ENCODE measurements at places on chromosomes 4 and X.

- DNase-seq: no peak
These were observed 261.5 kb downstream of the IL1RAPL1 start for GRCh38 chrX:28848707-28849106.

DNA sequence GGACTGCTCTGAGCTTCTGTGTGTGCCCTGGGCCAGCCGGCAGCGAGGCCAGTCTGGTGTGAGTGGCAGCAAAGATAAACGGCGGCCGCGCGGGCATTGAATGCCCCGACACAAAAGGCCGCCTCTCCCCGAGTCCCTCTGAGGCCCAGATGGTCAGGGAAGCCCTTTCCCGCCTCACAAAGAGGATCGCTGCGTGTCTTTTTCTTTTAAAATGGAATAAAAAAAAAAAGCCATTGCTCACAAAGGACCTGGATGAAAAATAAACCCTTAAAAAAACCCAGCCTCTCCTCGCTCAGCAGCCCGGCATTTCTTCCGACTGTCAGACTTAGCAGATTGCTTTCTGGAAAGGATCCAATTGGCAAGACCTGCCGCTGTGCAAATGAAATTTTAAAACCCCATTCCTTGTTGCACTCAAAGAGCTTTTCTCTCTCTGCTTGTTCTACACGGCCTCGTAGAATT is 578.7 kb downstream of the BCOR start:
- DNase-seq: no peak

GRCh38 chrX:47384502-47384901 is 14.1 kb downstream of the ZNF157 start:
- DNase-seq: peak; percentile 58

GRCh38 chr4:16231570-16232245 is 5.4 kb upstream of the TAPT1 start:
- DNase-seq: no peak

- no peak for DNase-seq
These were observed 91.0 kb upstream of the TRIM2 start for GRCh38 chr4:153113061-153113837.

DNA sequence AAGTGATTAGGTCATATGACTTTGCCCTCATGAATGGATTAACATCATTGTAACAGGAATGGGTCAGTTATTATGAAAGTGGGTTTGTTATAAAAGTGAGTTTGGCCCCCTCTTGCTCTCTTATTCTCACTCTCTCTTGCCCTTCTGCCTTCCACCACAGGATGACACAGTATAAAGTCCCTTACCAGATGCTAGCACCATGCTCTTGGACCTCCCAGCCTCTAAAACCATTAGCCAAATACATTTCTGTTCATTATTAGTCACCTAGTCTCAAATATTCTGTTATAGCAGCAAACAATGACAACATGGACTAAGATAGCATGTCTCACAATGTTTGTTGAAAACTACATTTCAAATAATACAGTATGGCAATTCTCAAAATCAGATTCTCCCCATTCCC is 59.7 kb downstream of the RWDD4 start:
- DNase-seq: no peak

DNA sequence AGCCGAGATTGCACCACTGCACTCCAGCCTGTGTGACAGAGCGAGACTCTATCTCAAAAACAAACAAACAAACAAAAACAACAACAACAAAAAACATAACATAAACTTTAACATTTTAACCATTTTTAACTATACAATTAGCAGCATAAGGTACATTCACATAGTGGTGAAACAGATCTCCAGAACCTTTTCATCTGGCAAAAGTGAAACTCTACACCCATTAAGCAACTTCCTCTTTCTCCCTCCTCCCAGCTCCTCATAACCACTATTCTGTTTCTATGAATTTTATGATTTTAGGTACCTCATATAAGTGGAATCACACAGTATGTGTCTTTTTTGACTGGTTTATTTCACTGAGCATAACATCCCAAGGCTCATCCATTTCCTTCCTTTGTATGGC is 103.6 kb downstream of the FAM13A start:
- DNase-seq: peak; percentile 80

- no peak for DNase-seq
These were observed 2.7 kb upstream of the WDR1 start for GRCh38 chr4:10119278-10119677.

DNA sequence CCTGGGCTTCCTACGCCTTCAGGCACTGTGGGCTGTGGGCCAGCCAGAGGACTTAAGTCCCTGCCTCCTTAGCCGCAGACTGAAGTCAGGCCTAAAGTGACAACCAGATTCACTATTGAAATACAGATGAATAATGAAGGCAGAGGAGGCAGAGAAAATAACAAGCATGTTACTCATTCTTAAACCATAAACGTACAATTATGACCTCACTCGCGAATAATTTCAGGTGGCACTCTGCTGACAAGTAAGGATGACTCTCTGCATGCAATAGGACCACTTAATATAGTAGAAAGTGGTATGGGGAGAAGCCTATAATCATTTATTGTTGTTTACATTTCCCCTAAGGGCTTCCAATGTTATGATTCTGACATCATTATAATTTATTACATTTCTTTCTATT is 409.2 kb upstream of the FGF13 start:
- no peak for DNase-seq

- DNase-seq: no peak
These were observed 173.2 kb downstream of the PABPC4L start for GRCh38 chr4:134028421-134028820.

DNA sequence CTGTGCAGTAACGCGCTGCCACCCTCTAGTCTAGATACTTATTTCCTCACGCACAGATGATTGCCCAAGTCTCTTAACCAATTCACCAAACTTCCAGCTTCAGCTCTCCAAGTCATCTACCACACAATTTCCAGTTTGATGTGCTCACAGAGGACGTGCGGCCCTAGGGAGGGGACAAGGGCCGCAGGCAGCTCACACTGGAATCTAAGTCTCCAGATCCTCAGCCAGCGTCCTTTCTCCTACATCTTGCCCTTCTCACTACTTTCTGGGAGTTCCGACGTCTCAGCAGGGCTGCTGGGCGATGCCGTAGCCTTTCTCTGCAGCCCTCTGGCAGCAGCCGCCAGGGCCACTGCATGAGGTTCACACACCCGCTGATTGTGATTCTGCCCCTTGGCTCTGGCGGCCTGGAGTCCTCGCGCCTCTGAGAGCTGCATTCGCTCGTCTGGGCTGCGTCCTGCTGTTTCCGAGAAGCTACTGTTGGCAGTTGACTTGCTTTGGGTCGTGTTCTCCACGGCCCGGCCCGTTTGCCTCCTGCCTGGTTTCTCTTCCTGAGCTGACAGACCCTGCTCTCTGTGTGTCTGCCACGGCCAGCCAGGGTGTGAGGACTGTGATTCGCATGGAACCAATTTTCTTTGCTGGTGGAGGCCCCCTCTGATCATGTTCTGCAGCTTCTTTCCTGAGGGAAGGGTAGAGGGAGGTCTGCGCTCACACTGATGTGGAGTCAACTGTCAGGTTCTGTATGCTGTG is 14.1 kb upstream of the TMEM131L start:
- peak; percentile 48 for DNase-seq

DNA sequence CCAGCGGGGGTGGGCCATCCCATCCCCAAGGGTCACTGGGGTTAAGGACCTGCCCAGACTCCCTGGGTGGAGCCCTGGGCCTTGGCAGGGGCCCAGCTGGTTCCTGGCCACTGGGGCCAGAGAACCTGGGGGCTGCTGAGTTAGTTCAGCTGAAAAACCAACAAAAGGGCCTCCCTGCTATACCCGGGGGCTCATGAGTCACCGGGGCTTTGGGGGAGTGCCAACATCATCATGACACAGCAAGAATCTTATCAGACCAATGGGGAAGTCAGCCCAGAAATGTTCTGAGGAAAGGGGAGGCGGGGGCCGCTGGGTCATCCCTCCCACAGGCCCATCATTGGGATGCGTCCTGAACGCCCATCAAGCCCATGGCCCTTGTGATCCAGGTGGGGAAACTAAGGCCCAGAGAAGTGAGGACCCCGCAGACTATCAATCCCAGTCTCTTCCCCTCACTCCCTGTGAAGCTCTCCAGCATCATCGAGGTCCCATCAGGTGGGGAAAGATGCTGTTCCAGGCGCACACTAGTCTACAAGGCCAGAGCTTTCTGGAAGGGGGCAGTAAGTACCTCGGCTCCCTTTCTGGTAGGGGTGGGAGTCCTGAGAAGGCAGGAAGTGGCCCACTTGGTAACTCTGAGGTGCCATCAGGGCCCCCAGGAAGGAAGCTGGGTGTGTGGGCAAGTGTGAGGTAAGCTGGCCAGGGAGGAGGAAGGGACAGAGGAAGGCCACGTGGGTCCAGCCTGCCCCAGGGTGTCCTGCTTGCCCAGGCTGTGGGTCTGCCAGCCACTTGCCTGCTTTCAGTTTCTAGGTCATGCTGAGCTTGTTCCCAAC is 4.5 kb downstream of the G6PD start:
- peak; percentile 87 for DNase-seq

DNA sequence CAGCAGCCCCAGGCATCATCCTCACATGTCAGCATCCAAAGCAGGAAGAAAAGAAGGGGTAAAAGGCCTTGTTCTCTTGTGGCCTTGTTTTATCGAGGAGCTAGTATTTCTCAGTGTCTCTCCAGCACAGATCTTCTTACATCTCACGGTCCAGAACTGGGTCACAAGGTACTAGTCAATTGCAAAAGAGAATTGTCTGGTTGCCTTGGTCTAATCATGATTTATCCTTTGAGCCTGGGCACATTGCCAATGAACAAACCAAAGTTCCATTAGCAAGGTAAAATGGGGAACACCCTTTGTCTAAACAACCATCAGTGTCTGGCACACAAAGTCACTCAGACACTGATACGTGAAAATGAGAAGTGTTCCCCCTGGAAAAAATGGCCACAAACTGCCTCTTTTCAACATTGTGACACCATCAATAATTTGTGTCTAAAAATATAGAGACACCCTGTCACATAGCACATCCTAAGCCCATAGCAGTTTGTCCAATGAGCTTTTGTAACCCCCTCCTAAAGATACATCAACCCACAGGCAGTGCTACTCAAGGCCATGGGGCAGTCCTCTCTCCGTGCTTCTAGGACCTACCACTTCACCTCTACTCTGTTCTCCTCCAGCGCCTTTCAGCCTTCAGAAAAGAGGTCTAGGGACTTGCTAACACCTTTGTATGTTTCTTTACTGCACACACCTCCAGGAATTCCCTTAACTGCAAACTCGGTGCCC is 534.4 kb downstream of the MID1IP1 start:
- DNase-seq: no peak

Data from CD14-positive monocyte (primary cell).